PC-9 (cell line): ENCODE measurements at places on chromosomes 6 and 20. TPM values are rescaled to one million over a fixed set of nuclear protein-coding genes. Genes with fewer than 3 reads are reported as not detected.

The HTR1E gene
- not detected in 2 replicates for total RNA-seq

The BPIFA1 gene
- not detected in 2 replicates for total RNA-seq

The MAS1L gene
- total RNA-seq, result not detected in 2 replicates

The HCK gene
- total RNA-seq, result not detected in 2 replicates

The POM121L2 gene
- 0.26 TPM in 1 of 2 replicates, not detected in the other for total RNA-seq

The HFE gene
- total RNA-seq, result 33.3 and 46.0 TPM in 2 replicates

The ACSS2 gene
- 81.1 and 108 TPM in 2 replicates for total RNA-seq

The MAFB gene
- not detected in 2 replicates for total RNA-seq

The SYNDIG1 gene
- 0.17 and 0.35 TPM in 2 replicates for total RNA-seq

The NFATC2 gene
- 6.3 and 6.8 TPM in 2 replicates for total RNA-seq

The SEL1L2 gene
- not detected in 2 replicates for total RNA-seq

The SGK2 gene
- total RNA-seq, result 3.1 and 3.7 TPM in 2 replicates

The PTCHD4 gene
- 0.15 TPM in 1 of 2 replicates, not detected in the other for total RNA-seq

The SCRT2 gene
- total RNA-seq, result not detected in 2 replicates

The C20orf202 gene
- total RNA-seq, result not detected in 2 replicates

The FAXC gene
- 3.3 and 4.2 TPM in 2 replicates for total RNA-seq

The MUCL3 gene
- not detected in 2 replicates for total RNA-seq

The OXT gene
- total RNA-seq, result not detected in 2 replicates

The THBS2 gene
- not detected in 2 replicates for total RNA-seq

The OTOR gene
- not detected in 2 replicates for total RNA-seq

The OR2H1 gene
- total RNA-seq, result not detected in 2 replicates

The MC3R gene
- not detected in 2 replicates for total RNA-seq

The HSD17B8 gene
- total RNA-seq, result 16.4 and 25.4 TPM in 2 replicates

The GNRH2 gene
- total RNA-seq, result 0.65 and 1.1 TPM in 2 replicates

The APOBEC2 gene
- not detected in 2 replicates for total RNA-seq

The KCNK16 gene
- not detected in 2 replicates for total RNA-seq

The SOD2 gene
- 49.6 and 63.3 TPM in 2 replicates for total RNA-seq

The ZC2HC1B gene
- total RNA-seq, result not detected in 2 replicates

The MRPL18 gene
- total RNA-seq, result 41.1 and 54.4 TPM in 2 replicates

The ZNF165 gene
- 10.5 and 12.6 TPM in 2 replicates for total RNA-seq

The SLC2A10 gene
- 28.6 and 33.6 TPM in 2 replicates for total RNA-seq

The TMEM63B gene
- 36.1 and 38.5 TPM in 2 replicates for total RNA-seq

The CD24 gene
- total RNA-seq, result 93.4 and 145 TPM in 2 replicates
